ENCODE measurements at places on chromosomes 13 and 19.

DNA sequence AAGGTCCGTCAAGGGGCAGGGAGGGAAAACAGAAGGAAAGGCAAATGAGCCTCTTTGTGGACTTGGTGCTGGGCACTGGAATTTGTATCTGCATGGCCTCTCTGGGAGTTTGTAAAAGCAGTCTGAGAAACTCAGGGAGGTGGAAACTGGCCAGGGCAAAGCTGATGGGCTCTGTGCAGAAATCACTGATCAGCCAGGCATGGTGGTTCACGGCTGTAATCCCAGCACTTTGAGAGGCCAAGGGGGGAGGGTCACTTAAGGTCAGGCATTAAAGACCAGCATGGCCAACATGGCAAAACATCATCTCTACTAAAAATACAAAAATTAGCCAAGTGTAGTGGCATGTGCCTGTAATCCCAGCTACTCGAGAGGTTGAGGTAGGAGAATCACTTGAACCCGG, 369.9 kb upstream of the ZNF507 start:
- no peak for DNase-seq

DNA sequence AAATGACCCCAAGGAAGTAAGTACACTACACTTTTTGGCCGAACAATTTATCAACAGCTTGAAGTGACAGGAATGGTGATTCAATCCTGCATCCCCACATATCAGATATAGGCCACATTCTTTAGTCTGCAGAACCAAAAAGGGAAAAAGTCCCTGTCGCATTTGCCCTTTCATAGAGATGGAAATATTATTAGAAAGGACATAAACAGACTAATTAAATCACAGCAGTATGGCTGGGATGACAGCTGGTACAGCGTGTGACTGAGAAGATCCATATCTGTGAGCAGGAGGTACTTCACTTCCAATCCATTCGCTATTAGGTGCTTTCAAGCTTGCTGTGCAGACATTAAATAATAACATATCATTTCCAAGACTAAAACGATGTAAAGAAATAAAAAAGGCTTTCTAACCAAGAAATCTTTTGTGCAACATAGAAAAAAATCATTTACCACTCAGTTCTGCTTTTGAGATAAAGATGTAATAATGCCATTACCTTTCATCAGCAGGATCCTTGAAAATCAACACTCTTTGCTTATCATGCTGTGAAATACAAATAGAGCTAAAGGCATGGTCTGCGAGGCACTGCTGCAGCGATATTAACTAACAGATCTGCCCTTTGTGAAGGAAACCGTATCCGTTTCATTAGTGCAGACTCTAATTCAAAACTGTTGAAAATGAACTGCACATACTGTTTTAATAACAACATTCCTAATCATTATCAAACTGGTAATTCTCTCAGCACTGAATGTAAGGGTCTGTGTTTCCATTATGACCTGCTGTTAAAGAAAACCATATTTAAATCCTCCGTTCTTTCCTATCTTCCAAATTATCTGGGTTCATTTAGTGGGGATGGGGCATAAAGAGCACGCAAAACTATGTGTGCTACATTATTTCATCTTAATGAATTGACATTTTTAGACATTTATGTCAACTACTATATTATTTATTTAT, 245.6 kb downstream of the DACH1 start:
- no peak for DNase-seq

GRCh38 chr19:33132425-33132824, 511 bp downstream of the WDR88 start:
- no peak for DNase-seq

DNA sequence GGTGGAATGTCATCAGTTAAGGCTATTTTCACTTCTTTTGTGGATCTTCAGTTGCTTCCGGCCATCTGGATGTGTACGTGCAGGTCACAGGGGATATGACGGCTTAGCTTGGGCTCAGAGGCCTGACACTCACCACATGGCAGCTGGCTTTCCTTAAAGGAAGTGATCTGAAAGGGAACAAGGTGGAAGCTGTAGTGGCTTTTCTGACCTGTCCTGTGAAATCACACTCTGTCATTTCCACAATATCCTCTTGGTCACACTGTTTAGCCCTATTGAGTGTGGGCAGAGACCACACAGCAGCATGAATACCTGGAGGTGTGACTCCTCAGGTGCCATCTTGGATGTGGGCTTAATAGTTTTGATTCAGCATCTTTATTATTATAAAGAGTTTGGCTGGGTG, 4.5 kb upstream of the BAX start:
- DNase-seq, result no peak

GRCh38 chr13:21202767-21203531, 26.5 kb downstream of the MRPL57 start:
- DNase-seq, result no peak

- DNase-seq, result no peak
Measured at GRCh38 chr19:16588824-16589577, 16.8 kb upstream of the SLC35E1 start.

- DNase-seq, result no peak
Measured at GRCh38 chr13:109666656-109667055, 119.7 kb downstream of the IRS2 start.

GRCh38 chr13:38334845-38335244, 14.8 kb upstream of the UFM1 start:
- no peak for DNase-seq

DNA sequence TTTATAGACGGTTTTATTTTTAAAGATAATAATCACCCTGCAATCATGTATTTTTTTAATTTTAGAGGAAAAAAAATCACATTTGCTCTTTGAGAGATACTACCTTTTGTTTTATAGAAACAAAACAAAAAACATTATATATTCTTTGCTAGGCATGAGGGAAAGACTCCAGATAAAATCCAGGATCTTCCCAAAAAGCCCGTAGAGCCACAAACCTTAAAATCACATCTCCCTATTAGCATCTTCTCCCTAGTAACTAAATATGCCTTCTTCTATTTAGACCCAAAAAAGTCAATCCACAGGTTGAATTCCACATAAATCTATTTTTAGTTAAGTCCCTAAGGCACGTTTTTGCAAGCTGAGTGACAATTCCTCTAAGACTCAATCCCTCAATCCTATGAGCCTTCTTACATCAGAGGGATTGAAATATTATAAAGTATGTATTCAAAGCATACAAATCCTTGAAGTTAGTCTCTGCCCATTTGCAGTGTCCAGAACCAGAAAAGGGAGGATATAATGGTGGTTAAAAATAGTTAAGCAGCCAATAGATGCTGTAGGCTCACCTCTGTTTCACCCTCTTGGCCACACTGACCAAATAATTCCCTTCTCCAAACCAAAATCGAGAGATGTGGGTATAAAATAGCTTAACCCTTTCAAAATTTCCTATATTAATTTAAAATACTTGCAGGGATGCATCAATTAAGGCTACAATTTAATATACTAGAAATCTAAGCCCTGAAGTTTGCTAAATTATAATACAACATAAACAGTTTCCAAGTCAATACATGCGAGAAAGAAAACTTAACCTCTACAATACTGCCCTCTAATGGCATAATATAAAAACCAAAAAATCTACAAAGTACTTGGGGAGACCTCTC, 64.0 kb downstream of the SERP2 start:
- no peak for DNase-seq

DNA sequence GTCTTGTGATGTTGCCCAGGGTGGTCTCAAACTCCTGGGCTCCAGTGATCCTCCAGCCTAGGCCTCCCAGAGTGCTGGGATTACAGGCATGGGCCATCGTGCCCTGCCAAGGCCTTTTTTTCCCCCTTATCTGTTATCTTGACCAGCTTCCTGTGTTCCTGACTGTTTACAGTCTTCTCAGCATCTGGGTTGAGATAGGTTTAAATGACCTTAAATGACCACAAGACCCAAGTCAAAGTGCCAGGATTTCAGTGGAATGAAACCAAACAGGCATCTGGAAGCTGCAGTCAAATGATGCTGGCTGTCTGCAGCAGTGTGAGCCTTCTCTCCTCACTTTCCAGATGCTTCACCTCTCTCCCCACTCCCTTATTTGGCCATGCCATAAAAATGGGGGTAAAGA, 114.2 kb upstream of the CLDN10 start:
- no peak for DNase-seq

- DNase-seq, result no peak
Measured at GRCh38 chr13:20149762-20150161, 11.1 kb downstream of the GJA3 start.

All from GOT3 (cell line).